Mesothelial cell of epicardium (in vitro differentiated cells): ENCODE measurements at places on chromosomes 12 and 14. TPM values are rescaled to one million over a fixed set of nuclear protein-coding genes. Genes with fewer than 3 reads are reported as not detected.

- no peaks in the 10 kb centered on the region for H3K27me3 ChIP-seq
- H3K36me3 ChIP-seq: no peaks in the 10 kb centered on the region
- peaks cover 6% of the 10 kb centered on the region for H3K4me1 ChIP-seq
- H3K27ac ChIP-seq: no peak overlapping the region
- no peak overlapping the region for H3K4me3 ChIP-seq
- DNase-seq: no peak
Observed at GRCh38 chr14:80636071-80636470, 305.5 kb downstream of the CEP128 start.

DNA sequence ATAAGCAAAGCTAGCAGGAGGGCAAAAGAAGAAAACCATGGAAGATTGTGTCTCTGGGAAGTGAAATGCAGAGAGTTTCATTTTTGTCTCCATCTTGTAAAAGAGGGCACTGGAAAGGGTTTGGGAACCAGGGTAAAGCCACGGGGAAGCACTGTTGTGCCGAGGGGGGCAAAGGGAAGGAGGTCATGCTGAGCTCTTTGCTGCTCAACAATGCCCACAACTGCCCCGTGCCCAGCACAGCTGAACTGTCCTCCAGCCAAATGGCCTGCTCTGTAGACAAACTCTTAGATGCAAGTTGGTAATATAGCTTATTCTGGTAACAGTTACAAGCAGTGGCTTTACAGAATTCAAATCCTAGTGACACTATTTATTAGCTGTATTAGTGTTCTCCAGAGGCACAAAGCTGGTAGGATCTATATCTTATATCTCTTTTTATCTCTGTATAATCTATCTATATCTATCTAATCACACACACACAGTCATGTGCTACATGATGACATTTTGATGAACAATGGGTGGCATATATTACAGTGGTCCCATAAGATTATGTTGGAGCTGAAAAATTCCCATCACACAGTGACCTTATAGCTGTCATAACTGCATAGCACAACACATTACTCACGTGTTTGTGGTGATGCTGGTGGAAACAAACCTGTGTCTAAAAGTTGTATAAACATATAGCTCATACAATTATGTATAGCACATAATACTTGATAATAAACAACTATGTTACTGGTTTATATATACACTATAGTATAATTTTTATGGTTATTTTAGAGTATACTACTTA, 203.4 kb upstream of the DDHD1 start:
- H3K4me3 ChIP-seq: no peak overlapping the region
- H3K4me1 ChIP-seq: peaks cover 21% of the 10 kb centered on the region
- no peak overlapping the region for H3K27ac ChIP-seq

- H3K27ac ChIP-seq: no peak overlapping the region
- no peaks in the 10 kb centered on the region for H3K4me1 ChIP-seq
- no peak overlapping the region for H3K4me3 ChIP-seq
- peaks cover 2% of the 10 kb centered on the region for H3K36me3 ChIP-seq
Observed at GRCh38 chr12:31020385-31021166, 53.1 kb upstream of the DDX11 start.

- peaks cover 6% of the 10 kb centered on the region for H3K36me3 ChIP-seq
- DNase-seq: no peak
- H3K4me1 ChIP-seq: peaks cover 51% of the 10 kb centered on the region
- peak overlapping the region; percentile 86 for H3K27ac ChIP-seq
Observed at GRCh38 chr12:91099341-91099740, 12.0 kb downstream of the LUM start.

DNA sequence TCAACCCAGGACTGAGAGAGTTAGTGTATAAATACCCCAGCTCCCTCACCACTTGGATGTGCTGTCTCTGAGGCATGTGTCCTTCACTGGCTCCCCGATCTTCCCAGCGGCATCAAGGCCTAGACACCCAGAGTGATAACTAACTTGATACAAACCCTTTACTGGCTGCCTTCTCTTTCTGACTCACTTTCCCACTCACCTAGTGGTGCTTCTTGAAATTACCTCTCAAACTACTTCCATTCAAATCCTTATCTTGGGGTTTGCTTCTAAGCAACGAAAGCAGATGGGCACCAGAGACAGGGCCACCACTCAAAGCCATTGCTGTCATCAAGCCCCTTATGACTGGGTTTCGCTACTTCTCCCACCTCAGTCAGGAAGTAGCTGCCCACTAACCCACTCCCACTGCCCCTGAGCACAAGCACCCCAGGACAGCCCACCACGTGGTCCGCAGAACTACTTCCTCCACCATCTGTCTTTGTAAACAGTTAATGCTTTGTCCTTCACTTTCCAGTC, 17.2 kb downstream of the ZFP36L1 start:
- H3K27ac ChIP-seq: no peak overlapping the region
- no peaks in the 10 kb centered on the region for H3K27me3 ChIP-seq
- H3K4me1 ChIP-seq: peaks cover 23% of the 10 kb centered on the region
- H3K4me3 ChIP-seq: no peak overlapping the region
- no peak for DNase-seq
- no peaks in the 10 kb centered on the region for H3K36me3 ChIP-seq

DNA sequence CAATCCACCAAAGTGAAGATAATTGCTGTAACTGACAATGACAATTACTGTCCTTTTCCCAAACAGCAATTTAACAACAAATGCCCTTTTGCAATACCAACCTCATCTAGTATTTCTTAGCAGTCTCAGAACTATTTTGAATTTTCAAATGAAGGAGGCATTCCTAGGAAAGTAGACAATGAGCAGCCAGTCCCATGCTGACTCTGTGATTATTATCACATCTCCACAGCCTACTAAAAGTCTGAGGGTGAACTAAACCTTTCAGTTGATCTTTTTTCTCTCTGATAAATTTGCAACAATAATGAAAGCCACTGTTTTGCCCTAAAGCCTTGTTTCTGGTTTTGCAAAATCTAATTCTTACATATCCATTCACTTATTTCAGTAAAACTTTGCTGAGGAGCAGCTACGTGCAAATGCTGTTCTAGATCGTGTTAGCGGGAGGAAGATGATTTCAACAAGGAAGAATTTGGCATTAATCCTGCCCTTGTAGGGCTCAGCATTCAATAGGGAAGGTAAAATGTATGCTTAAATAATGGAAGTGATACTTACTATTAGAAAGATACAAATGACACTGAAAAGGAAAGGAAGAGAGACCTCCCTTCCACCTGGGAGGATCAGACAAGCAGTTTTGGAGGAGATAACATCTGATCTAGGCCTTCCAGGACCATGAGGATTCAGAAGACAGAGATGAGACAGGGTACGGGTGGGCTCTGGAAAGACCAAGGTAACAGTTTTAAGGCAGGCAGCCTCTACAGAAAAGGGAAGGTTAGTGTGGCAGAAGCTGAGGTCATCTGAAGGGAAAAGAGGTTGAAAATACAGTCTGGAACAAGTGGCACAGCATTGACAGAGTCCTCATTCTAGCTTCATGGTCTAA, 47.4 kb downstream of the SLC38A1 start:
- H3K27ac ChIP-seq: peak overlapping the region; percentile 79
- DNase-seq: no peak
- no peak overlapping the region for H3K4me3 ChIP-seq
- H3K36me3 ChIP-seq: peaks cover 14% of the 10 kb centered on the region

- peaks cover 40% of the 10 kb centered on the region for H3K4me1 ChIP-seq
- no peak for DNase-seq
- H3K27ac ChIP-seq: no peak overlapping the region
- H3K27me3 ChIP-seq: no peaks in the 10 kb centered on the region
- H3K36me3 ChIP-seq: no peaks in the 10 kb centered on the region
Observed at GRCh38 chr14:100844082-100844408, 18.1 kb downstream of the MEG3 start.

- H3K36me3 ChIP-seq: no peaks in the 10 kb centered on the region
- H3K4me1 ChIP-seq: peaks cover 7% of the 10 kb centered on the region
- no peak for DNase-seq
Observed at GRCh38 chr14:69360438-69361108, 37.5 kb downstream of the ERH start.

GRCh38 chr12:1222858-1223639, 232.0 kb downstream of the ERC1 start:
- H3K4me3 ChIP-seq: no peak overlapping the region
- DNase-seq: no peak
- no peaks in the 10 kb centered on the region for H3K4me1 ChIP-seq

DNA sequence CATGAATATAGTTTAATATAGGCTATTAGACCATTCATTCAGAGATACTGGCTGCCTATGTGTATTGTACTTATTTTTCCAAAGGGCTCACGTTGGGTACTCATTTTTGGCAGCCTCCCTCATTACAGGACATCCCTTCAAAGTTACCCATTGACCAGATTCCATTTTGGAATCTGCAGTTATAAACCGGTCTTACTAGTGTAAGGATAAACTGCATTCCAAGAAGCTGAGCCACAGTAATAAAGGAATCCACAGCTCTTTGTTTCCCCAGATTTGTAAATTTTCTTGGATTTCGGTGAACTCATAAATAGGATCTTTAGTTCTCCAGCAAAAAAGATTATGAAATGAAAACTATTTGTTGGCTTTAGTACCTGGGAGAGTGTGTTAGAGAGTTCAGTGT, 18.9 kb upstream of the CFL2 start:
- DNase-seq: no peak
- H3K4me3 ChIP-seq: no peak overlapping the region

- no peak for DNase-seq
- no peak overlapping the region for H3K27ac ChIP-seq
- H3K4me1 ChIP-seq: peaks cover 42% of the 10 kb centered on the region
- no peaks in the 10 kb centered on the region for H3K36me3 ChIP-seq
Observed at GRCh38 chr12:52245259-52245961, 12.4 kb downstream of the KRT7 start.

DNA sequence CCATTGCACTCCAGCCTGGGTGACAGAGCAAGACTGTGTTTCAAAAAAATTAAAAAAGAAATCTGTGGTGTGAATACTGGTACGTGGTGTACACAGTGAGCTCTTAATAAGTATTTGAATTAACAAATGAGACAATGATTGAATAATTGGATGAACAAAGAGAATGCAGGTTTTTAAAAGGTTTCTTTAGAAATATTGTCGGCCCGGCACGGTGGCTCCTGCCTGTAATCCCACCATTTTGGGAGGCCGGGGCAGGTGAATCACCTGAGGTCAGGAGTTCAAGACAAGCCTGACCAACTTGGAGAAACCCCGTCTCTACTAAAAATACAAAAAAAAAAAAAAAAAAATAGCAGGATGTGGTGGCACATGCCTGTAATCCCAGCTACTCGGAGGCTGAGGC, 6.6 kb downstream of the HIF1A start:
- H3K4me1 ChIP-seq: peaks cover 43% of the 10 kb centered on the region
- no peak for DNase-seq
- H3K27ac ChIP-seq: no peak overlapping the region
- no peaks in the 10 kb centered on the region for H3K27me3 ChIP-seq

- H3K4me1 ChIP-seq: peaks cover 57% of the 10 kb centered on the region
- H3K36me3 ChIP-seq: peaks cover 3% of the 10 kb centered on the region
- no peak for DNase-seq
- no peak overlapping the region for H3K4me3 ChIP-seq
- peak overlapping the region; percentile 98 for H3K27ac ChIP-seq
- no peaks in the 10 kb centered on the region for H3K27me3 ChIP-seq
Observed at GRCh38 chr12:14949631-14950030, 11.3 kb upstream of the ERP27 start.

- H3K4me3 ChIP-seq: no peak overlapping the region
- H3K4me1 ChIP-seq: peaks cover 11% of the 10 kb centered on the region
- no peaks in the 10 kb centered on the region for H3K36me3 ChIP-seq
Observed at GRCh38 chr12:96422192-96422591, 22.0 kb upstream of the CDK17 start.

DNA sequence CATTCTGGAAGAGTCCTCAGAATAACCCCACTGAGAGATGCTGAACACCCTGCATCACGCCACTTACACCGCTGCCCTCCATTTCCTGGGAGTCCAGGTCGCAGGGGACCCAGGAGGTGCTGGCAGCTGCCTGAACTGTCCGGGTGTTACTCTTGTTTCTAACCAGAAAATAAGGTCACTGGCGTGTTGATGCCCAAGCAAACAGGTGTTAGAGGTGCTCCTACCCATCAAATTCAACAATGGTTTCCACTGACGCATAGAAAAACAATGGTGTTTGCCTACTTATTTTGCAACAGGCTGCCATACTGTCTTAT, 23.8 kb downstream of the PITPNM2 start:
- H3K4me1 ChIP-seq: peaks cover 10% of the 10 kb centered on the region
- H3K36me3 ChIP-seq: no peaks in the 10 kb centered on the region
- DNase-seq: no peak
- H3K27ac ChIP-seq: no peak overlapping the region

DNA sequence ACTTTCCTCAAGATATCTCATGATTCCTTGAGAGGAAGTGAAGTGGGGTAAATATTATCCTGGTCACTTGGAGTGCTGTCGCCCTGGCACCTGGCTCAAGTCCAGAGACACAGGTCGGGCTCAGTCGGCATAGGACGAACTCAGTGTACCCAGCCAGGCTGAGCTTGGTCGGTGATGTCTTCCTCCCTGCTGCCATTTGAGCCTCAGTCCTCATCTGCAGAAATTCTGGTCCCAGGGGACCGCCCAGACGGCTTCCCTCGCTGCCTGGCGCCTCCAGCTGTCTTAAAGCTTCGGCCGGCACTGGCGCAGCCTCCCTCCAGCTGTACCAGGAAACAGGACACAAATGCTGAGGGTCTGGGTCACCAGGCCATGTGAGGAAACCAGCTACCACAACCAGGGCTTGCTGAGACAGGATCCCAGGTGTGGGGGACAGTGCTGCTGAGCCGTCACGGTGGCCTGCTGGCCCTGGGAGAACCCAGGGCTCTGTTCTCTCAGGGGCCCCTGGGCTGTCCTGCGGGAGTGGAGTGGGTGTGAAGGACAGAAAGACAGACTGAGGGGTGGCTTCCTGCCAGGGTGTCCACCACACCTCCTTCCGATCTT, 5.0 kb upstream of the KLC1 start:
- peaks cover 3% of the 10 kb centered on the region for H3K4me1 ChIP-seq
- DNase-seq: no peak
- H3K27ac ChIP-seq: no peak overlapping the region
- H3K27me3 ChIP-seq: no peaks in the 10 kb centered on the region
- no peaks in the 10 kb centered on the region for H3K36me3 ChIP-seq
- no peak overlapping the region for H3K4me3 ChIP-seq

DNA sequence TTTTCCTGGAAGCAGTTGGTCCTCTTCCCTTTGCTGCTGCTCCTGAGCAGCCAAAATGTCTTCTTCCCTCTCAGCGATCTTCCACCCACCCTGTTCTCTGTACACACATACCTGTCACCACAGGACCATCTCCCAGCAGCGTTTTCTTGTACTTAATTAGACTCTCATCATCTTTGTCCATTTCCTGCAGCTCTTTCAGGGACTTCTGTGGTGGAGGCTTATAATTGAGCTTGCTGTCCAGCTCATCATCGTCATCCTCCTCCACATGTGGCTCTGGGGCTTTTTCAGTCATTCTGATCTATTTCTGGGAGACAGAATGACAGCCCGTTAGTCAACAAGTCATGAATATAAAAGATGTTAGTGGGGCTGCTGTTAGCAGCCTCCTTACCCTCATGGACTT, 11.0 kb downstream of the ARHGDIB start:
- H3K27ac ChIP-seq: peak overlapping the region; percentile 98
- peaks cover 57% of the 10 kb centered on the region for H3K4me1 ChIP-seq
- no peaks in the 10 kb centered on the region for H3K27me3 ChIP-seq
- H3K4me3 ChIP-seq: no peak overlapping the region
- H3K36me3 ChIP-seq: peaks cover 3% of the 10 kb centered on the region
- DNase-seq: no peak

The NKX2-1 gene
- not detected in 3 replicates for total RNA-seq

The LHX5 gene
- not detected in 3 replicates for total RNA-seq

The TC2N gene
- 8.5 to 11.6 TPM (median 9.9 TPM) in 3 replicates for total RNA-seq

The RNASE4 gene
- total RNA-seq: 4.6 to 6.2 TPM (median 5.3 TPM) in 3 replicates

The BIN2 gene
- 0.18 TPM in 1 of 3 replicates, not detected in the others for total RNA-seq

The IL23A gene
- 0.51 to 0.76 TPM (median 0.72 TPM) in 3 replicates for total RNA-seq

The FAIM2 gene
- 0.13 to 0.47 TPM (median 0.29 TPM) in 3 replicates for total RNA-seq

The TMEM121 gene
- 4.3 to 6.0 TPM (median 5.6 TPM) in 3 replicates for total RNA-seq

The INHBC gene
- total RNA-seq: 0.24 to 0.32 TPM (median 0.31 TPM) in 3 replicates

The CHGA gene
- not detected in 3 replicates for total RNA-seq
